ENCODE measurements at places on chromosomes 3 and 15.

DNA sequence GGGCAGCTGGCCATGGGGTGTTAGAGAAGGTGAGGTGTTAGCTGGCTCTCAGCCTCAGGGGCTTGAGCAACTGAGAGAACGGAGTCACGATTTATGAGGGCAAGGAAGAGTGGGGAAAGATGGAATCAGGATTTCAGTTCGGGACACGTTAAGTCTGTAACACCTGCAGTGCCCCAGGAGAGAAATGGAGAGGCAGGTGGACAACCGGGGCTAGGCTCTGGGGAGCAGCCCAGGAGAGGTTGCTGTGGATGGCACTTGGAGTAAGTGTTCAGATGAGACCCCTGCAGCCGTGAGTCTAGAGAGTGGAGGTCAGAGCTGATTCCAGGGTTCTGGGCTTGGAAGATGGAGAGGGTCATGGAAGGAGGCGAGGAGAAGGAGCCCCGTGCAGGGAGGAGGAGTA, 237.9 kb downstream of the OCA2 start:
- DNase-seq, result no peak

DNA sequence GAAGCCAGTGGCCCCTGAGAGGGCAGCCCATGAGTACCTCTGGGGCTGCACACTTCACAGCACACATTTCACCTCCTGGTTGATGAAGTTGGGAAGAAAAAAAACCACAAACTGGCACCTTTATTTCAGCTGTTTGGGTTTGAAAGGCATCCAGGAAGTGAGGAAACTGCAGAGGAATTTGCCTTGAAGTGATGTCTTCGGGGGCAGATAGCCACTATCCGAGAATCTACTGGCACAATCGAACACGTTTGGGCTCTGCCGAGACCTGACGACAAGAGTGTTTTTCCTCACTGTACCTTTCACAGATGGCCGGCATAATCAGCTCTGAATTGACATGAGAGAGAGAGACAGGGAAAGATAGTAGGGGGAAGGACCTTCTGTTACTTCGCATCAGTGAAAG, 59.7 kb downstream of the LRIG1 start:
- no peak for DNase-seq

GRCh38 chr3:149954812-149955211, 15.9 kb downstream of the PFN2 start:
- no peak for DNase-seq

- no peak for DNase-seq
These were observed 771.7 kb downstream of the IGSF11 start for GRCh38 chr3:118262800-118263402.

- DNase-seq, result no peak
These were observed 50.4 kb downstream of the SLC2A2 start for GRCh38 chr3:170976190-170976519.

DNA sequence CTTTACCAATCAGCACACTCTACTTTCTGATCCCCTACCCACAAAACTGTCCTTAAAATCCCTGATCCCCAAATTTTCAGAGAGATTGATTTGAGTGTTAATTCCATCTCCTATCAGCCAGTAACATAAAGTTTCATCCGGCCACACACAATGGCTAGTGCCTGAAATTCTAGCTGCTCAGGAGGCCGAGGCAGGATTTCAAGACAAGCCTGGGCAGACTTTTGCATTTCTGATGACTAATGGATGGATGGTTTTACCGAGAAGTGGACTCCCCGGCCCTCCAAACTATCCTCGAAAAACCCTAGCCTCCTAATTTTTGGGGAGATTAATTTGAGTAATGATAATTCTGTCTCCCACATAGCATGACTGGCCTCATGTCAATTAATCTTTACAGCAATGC, 269.8 kb upstream of the POU1F1 start:
- DNase-seq, result no peak

DNA sequence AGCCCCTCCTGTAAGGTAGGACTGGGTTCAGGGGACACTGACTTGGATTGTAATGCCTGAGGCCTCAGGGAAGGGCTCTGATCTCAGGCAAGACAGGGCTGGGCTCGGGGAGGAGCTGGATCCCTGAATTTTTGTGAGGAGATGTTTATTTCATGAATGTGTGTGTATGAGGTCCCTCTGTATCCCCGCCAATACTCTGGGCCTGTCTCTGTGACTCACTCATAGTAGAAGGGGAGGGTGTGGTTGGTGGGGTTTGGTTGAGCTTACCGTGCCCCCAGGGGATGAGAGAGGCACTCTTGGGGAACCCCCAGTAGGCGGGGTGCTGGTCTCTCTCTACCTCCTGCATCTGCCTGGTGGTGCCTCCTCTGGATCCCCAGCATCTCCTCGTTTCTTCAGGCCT, 28.1 kb downstream of the RPSA start:
- DNase-seq, result no peak

GRCh38 chr3:188353426-188353825, 199.5 kb downstream of the LPP start:
- no peak for DNase-seq

DNA sequence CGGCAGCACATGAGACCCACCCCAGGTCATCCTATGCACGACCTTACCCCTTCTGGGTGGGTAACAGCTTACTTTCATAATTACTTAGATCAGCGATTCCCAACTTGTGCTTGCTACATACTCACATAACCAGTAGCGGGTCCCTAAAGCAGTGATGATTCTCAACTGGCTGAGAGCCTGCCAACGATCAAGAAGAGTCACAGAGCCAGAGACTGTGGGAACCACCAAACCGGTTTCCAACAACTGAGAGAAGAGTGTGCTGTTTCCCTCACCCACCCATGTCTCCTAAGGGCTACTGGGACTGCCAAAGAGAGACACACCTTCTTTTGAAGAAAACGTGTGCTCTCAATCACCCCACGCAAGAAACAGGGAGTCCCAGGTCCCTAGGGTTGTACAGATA, 12.0 kb upstream of the XXYLT1 start:
- no peak for DNase-seq

DNA sequence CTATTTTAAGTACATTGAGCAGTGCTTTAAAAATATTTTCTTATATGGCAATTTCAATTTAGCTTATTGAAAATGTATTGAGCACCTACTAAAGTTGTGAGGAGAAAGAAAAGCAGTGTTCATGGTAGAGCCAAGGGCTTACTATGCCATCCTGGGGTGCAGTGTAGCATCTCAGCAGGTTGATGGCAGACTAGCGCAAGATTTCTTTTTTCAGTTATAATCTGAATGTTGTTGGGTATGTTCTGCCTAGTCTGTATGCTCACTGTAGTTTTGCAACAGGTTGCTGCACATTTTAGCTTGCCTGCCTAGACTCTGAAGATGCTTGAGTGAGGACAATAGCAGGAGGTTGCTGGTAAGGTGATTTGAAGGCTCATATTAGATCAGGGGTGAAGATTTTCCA, 103.1 kb upstream of the UNC13C start:
- no peak for DNase-seq

DNA sequence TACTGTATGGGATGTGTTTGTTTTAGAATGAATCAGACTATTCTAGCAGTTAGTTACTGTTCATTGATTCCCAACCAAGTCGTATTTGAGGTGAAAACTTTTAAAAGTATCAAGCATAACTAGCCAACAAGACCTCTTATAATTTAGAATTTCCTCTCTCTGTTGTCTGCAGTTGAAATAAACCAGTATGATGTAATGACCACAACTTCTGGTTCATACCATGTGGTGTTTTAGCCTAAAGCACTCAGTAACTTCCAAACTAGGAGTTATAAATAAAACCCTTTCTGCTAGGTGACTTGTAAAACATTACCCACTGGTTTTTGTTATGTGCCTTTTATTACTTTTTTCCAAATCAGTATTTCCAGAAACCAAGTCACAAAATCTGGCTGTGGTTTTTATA, 19.8 kb upstream of the P2RY12 start:
- peak; percentile 21 for DNase-seq

DNA sequence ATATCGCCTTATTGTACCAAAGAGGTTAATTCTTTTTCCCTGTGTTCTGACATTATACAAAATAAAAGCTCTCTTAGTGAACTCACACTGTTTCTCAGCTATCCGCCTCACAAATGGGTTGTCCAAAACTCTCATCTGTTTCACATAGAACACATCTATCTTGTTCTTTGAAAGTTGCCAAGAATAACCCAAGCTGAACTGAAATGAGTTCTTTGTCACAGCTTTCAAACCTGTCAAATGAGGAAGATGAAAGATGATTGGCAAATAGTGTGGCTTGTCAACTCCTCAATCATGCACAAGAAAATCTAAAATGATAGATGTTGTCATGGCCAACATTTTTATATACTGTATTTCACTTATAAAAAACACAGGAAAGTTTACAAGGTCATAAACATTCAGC, 168.1 kb upstream of the OSTN start:
- DNase-seq, result no peak

DNA sequence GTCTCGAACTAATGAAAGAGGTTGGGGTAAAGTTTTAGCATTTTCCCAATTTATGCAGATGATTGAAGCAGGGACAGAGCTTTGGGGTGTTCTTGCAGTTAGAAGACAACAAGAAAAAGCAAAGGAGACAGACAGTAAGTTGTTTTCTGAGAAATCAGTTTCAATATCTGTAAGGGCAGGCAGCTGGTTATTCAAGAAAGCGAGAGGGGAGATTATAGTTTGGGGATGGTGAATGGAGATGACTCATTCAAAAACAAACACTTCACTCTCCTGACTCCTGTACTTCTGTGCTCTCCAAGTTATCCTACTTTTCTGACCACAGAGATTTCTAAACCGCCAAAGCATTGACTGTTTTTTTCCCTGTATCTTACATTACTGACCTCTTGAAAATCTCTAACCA, 352.0 kb downstream of the GAP43 start:
- no peak for DNase-seq

GRCh38 chr3:195451373-195452015, 8.7 kb upstream of the ACAP2 start:
- no peak for DNase-seq

- peak; percentile 37 for DNase-seq
These were observed 413.8 kb upstream of the CCDC54 start for GRCh38 chr3:106963442-106963841.

DNA sequence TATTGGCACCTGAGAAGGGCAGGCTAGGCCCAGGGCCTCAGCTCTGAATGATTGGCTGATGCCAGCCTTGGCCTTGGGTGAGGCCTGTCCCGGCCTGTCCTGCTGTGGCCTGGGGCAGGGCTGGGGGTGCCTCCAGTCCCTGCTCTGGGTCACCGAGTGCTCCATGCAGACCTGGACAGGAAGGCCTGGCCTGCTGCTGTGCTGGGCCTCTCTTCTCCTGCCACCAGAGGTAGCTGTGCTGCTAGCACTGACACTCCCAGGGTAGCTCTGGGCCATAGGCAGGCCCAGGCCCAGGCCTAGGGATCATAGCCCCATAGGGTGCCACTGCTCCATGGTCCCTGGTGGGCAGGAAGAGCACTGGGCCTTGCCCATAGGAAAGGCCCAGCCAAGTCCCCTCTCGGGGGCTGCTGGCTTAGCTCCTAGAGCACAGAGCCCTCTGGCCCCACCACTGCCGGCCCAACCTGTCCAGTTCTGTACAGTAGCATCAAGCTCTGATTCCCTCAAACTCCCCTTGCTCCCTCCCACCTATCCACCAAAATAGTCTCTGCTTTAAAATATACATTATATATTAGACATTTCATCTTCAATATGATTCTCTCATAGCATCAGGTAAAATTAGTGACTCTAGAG, 18.2 kb downstream of the ABTB1 start:
- peak; percentile 51 for DNase-seq

GRCh38 chr15:64597477-64597822, 137.1 kb downstream of the ZNF609 start:
- DNase-seq, result no peak

GRCh38 chr3:40167958-40168357, 141.5 kb upstream of the EIF1B start:
- no peak for DNase-seq

GRCh38 chr15:101103598-101103997, 148.2 kb downstream of the CHSY1 start:
- DNase-seq, result no peak

DNA sequence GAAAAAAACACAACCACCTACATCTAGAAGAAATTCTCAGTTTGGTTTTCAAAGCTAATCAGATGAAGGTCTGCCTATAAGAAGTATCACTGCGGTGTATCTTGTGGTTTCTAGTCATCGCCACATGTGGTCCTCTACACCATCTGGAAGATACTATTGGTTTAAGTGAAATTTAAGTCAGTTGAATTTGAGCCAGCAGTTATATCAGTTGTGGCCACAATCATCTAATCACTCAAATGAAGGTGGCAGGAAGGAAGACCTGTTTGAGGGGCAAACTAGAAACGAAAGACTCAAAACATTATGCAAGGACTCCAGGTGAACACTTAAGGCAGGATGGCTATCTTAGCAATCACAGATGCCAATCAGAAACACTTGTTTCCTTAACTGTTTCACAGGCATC, 48.7 kb downstream of the ETV5 start:
- DNase-seq, result no peak

DNA sequence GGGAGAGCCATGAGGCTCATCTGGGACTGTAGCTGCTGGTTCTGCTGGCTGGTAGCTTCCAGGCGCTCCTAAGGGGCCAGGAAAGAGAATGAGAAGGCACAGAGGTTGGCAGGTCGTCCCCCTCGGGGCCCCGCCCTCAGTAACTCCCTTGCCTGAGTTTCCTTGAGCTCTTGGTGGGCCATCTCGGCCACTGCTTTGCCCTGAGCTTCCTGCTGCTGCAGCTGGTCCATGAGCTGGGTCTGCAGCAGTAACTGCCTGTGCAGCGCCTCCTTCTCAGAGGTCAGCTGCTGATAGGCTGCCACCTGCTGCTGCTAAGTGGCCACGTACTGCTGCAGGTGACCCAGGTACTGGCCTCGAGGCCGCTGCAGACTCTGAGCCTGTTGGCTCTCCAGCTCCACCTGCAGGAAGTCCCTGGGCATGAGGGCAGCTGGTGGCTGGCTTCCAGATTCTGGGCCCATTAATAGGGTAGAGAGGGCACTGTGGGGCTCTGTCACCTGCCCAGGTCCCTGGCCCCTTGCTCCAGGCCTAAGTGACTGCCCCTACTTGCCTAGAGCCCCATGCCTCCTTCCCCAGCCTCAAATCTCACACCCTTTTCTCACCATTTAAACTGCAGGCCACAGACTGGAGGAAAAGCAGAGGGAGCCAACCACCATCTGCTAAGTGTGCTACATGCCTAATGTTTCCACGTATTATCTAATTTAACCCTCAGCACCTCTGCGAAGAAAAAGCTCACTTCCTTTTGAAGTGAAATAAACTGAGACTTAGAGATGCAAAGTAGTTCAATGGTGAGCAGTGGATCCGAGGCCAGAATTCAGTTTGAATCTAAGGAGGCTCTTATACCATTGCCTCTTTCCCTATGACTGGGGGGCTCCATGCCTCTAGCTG, 10.8 kb upstream of the VPS33B start:
- no peak for DNase-seq

DNA sequence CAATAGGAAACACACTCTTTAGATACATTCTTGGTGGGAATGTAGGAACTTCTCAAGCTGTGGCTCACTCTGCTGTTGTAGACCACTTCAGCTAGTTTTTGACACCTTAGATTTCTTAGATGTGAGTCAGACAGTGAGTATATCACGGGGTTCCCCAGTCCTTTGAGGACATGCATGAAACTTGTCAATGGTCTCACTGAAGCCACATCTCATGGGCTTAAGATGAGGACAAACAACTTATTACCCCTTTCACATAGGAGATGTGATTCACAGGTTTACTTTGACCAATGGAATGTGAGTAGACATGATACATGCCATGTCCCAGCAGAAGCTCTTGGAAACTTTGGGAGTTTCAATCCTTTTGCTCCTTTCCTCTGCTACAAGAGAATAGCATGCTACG, 325.5 kb downstream of the CHST2 start:
- DNase-seq, result no peak
